ENCODE measurements at places on chromosomes 6 and 20.

- DNase-seq, result no peak
Measured at GRCh38 chr6:111823831-111824607, 49.2 kb downstream of the FYN start.

DNA sequence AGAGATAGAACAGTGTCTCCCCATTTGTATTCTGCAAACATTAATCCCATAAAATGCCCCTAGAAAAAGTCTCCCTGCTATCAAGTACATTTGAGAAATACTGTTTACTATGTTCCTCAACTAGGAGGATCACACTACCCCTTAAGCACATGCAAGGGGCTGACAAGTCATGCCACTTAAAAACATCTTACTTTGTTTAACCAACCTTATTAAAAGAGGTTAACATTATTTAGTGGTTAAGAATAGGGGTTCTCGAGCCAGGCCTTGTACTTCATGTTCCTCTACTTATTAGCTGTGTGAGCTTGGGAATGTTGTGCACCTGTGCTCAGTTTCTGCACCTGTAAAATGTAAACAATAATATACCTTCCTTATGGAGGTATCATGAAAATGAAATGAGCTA lies 113.7 kb downstream of the UBE3D start:
- no peak for DNase-seq

DNA sequence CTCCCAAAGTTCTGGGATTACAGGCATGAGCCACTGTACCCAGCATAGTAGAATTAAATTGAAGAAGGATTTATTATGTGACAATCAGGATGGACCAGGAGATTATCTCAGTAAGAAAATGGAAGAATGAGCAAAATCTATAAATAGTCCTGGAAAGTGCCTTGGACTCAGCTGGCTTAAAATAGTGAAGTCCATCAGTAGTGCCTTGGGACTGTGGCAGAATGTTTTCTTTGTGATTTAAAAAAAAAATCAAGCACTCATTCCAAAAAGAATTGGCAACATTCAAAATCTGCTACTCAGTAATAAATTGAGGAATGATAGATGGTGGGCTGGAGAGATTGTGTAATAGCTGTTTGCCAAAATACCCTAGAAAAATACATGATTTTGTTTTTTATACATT lies 37.0 kb upstream of the MAS1 start:
- DNase-seq, result no peak

DNA sequence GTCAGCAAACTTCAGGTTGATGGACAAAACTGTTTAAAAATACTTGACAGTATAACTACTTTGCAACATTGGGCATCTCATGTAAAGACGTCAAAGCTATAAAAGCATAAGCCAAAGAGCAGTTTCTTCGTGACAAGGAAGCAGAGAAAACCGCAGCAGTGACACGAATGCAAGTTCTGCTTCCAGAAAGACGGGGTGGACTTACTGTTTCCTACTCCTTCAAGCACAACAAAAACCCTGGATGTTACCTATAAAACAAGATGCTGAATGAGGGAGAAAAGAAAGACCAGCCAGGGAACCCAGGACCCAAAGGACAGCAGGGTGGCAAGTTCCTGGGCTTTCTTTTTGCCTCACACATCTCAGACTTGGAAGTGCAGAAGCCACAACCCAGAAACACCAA lies 98.0 kb downstream of the DLL1 start:
- DNase-seq, result no peak

GRCh38 chr6:138815797-138816528 lies 20.1 kb downstream of the ECT2L start:
- DNase-seq, result no peak

- peak; percentile 18 for DNase-seq
Measured at GRCh38 chr20:5001174-5002076, at the start of gene SLC23A2. Gene SLC23A2 (minus strand): TSS chr20:5001510. CDS start chr20:4932562, 68,948 bp downstream.

GRCh38 chr6:2608503-2608902 lies 142.2 kb downstream of the MYLK4 start:
- no peak for DNase-seq

GRCh38 chr6:165823609-165824326 lies 160.7 kb upstream of the PDE10A start:
- no peak for DNase-seq

DNA sequence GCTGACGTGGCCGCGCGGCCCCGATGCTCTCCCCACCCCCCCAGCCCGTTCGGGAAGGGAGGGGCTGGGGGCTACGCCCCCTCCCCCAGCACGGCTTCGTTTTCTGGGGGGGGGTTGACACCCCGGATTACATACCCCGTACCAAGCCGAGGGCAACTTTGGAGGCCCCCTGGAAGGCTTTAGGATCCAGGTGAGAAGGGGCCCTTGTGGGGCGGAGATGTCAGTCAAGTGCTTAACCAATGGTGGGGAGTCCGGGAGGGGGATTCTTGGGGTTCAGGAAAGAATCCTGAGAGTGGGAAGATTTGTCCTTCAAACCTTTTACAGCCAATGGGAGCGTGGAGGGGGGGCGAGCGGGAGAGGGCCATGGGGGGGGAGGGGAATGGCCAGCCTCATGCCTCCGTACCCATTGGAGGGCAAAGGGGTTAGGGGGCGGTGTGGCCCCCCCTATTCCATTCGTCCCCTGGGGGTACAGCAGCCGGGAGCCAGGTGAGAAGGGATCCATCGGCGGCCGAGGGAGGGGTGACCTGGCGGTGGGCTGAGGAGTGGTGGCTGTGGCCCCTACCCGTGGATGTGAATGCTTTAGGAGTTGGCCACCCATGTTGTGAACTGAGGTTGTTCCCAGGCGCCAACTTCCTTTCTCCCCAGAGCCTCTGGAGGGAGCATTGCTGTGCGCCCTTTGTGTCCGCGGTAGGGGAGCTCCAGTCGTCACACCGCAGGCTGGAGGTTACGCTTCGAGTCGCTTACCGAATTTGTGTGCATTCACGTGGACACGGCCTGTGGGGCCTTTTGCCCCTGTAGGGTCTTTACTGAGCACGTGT lies 682 bp downstream of the BRD2 start:
- DNase-seq, result no peak

DNA sequence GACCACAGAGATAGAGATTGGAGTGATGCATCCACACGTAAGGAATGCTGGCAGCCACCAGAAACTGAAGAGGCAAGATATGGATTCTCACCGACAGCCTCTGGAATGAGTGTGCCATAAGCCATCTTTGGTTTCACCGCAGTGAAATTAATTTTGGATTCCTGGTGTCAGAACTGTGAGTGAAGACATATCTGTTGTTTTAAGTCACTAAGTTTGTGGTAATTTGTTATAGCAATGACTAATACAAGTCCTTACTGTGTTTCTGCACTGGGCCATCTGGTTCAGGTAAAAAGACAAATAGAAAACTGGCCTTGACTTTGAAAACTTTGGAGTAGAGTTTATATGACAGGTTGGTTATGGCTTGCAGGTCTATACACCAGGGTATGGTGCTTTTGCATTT lies 261.9 kb downstream of the PHF3 start:
- DNase-seq, result no peak

- DNase-seq, result no peak
Measured at GRCh38 chr20:6026051-6026450, 27.8 kb downstream of the LRRN4 start.

DNA sequence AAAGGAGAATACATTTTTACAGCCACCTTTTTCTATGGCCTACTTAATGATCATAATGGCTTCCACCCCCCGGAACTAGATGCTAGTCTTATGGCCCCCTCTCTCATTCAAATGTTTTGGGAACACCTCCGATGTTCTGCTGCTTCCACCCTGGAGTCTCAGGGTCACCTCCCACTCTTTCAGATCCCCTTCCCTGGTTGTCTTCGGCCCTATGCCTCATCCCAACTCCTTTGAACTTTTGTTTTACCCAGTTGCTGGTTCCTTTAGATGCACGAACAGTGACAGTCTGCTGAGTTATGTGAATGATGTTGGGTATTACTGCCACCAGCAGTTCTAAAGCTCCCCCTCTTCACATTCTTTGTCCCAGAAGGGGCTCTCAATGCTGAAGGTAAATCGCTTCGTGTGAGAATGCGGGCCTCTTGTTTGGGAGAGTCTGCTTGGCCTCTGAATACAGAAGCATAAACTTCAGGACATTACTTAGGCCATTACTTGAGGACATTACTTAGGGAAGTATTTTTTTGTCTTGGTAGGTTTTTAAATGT lies 309.1 kb downstream of the SOX4 start:
- DNase-seq, result no peak

DNA sequence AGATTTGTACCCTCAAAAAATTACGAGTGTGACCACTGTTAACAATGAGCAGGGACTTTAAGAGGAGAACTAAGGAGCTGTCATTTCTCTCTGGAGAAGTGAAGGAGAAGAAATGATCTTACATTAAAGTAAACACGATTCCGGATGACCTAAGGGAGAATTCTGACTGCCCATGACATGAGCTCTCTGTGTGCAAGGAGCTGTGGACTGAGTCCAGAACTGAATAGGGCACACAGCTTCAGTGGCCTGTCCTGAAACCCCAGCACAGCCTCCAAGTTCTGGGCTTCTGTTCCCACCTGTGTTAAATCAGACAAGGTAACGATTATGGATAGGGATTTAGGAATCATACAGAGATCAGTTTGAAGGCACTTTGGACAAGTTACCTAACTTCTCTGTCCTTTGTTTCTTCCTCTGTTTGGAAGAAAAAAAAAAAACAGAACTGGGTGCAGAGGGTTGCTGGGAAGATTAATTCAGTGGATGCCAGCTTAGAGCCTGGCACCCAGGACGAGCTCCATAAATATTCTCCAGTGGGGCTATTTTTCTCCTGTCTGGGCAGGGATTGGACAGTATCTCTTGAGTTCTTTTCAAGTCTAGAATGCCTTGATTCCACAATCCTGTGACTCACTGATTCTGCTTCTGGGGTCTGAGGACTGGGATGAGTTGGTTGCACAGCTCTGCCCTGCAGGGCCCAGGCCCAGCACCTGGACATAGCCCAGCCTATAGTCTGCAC lies 65.7 kb downstream of the MRPL14 start:
- DNase-seq, result no peak

GRCh38 chr20:60559462-60559861 lies 601.2 kb downstream of the CDH26 start:
- DNase-seq, result no peak

DNA sequence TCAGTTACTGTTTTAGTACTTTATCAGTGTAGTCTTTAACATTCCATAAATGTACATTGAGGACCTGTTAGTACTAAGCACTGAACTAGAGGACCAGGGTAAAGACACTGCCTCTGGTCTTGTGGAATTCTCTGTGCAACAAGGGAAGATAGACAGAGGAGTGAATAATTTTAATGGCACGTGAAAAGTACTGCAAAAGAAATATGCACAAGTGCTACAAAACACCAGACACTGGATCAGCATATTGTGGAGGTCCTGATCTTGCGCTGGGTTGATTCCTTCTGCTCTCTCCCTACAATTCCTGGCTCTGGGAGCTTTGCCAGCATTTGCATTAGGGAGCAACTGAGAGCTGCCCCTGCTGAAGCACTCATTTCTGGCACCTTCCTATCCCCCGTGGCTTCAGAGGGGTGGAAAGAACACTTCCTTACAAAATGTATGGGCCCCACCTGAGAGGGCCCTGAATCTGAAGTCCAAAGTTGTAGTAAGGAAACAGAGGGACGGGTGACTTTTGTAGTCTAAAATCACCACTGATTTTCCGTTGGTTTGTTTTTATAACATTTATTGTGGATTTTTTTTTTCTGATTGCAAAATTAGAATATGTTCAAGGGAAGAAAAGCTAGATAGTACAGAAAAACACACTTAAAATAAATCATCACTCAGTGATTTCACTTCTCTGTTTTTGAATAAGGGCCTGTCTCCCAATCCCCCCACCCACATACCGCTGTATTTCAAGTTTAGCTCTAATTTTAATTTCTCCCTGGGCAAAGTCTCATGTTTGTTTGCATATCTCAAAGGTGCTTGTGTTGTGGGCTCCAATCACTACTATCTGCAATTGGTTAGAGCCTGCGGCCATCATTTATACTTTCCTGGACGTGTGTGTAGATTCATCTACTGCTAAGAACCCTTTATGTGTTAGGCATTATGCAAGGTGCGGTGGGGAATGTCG lies 4.9 kb downstream of the PKIG start:
- DNase-seq, result no peak

GRCh38 chr6:148413321-148414091 lies 70.9 kb downstream of the SASH1 start:
- no peak for DNase-seq

DNA sequence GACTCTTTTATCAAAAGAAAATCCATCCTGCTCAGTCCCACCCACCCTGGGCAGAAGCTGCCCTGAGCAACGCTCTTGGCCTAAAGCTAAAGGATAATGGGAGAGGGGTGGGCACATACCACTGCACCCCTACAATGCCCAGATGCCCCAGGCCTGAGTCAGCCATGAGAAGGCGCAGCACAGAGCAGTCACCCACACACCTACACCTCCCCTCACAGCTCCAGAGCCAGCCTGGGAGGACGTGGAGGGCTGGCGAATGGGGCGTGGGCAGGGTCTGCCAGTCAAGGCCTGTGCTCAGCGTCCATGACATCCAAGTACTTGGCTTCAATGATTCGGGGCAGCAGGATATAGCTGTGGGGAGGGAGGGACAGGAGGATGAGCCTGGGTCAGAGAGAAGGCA lies 11.5 kb downstream of the SLC4A11 start:
- no peak for DNase-seq

DNA sequence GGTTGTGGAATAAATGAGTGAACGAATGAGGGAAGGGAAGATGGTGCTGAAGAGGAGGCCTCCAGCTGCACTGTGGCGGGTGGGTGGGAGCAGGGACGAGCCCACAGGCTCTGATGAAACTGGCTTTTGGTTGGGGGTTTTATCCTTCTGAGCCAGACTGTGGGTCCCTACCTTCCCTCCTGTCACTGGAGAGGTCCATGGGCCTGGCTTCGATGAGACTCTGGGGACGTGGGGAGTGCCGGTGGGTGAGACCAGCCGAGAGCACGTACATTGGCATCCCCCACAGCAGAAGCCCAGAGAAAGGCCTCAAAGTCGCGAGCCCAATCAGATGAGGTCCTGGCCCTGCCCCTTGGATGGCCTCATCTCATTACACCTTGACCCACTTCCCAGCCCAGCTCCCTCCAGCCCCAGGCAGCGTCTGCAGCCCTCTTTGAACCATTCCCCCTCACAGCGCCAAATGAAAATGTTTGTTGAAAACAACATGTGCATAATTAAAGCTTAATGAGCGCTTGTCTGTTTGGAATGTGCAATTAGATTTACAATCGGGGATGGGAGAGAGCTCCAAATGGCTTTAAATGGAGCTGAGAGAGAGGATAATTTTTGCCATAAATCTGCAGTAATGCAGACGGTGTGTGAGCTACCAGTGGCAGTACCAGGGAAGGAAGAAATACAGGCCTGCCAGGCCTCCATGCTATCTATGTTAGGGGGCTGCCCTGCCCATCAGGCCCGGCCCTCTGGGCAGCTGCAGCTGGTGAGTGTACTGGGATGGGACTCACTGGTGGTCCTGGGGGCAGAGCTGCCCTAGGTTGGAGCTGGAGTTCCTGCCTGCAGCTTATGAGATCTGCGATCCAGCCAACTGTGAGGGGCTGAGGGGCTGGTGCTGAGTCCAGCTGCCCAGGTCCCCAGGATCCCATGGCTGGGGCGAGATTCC lies 47.2 kb downstream of the TOX2 start:
- DNase-seq, result no peak

- DNase-seq, result no peak
Measured at GRCh38 chr20:49424536-49424935, 57.9 kb downstream of the KCNB1 start.

GRCh38 chr6:31041372-31041974 lies 31.2 kb downstream of the MUC22 start:
- DNase-seq, result no peak

- DNase-seq, result no peak
Measured at GRCh38 chr20:37987602-37988290, 45.5 kb downstream of the TTI1 start.
